RPMI7951 (cell line): ENCODE measurements at places on chromosomes 5 and 9. TPM values are rescaled to one million over a fixed set of nuclear protein-coding genes. Genes with fewer than 3 reads are reported as not detected.

- no peak for DNase-seq
Observed at GRCh38 chr5:110040178-110040577, 350.5 kb downstream of the MAN2A1 start.

DNA sequence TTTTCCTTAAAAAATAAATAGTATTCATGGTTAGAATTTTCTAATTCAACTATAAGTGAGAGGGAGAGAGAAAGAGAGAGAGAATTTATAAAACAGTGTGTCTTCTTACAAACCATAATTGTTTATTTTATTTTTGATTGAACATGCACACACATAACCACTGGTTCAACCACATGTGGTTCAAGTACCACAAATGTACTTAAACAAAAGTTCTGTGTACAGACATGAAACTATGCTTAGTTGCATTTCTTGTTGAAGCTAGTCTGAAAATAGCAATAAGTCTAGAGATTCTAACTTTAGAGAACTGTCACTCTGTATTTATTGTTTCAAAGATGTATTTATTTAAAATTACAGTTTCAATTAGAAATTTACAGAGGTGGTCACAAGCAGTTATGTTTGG lies 130.6 kb upstream of the PDE4D start:
- no peak for DNase-seq

GRCh38 chr9:95091601-95092261 lies 225.8 kb downstream of the FANCC start:
- DNase-seq: peak; percentile 92

DNA sequence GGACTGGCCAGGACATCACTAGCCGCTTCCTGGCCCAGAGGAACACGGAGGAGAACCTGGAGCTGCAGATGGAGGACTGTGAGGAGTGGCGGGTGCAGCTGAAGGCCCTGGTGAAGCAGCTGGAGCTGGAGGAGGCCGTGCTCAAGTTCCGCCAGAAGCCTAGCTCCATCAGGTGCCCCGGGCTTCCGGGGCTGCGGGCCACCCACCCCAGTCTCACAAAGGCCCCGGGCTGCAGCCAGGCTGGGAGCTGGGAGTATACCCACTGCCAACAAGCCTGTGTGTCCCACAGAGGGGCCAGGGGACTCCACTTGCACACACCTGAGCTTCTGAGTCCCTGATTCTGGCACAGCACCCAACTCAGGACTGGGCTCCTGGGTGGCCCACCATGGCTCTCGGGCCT lies 1.7 kb upstream of the RABL6 start:
- no peak for DNase-seq

DNA sequence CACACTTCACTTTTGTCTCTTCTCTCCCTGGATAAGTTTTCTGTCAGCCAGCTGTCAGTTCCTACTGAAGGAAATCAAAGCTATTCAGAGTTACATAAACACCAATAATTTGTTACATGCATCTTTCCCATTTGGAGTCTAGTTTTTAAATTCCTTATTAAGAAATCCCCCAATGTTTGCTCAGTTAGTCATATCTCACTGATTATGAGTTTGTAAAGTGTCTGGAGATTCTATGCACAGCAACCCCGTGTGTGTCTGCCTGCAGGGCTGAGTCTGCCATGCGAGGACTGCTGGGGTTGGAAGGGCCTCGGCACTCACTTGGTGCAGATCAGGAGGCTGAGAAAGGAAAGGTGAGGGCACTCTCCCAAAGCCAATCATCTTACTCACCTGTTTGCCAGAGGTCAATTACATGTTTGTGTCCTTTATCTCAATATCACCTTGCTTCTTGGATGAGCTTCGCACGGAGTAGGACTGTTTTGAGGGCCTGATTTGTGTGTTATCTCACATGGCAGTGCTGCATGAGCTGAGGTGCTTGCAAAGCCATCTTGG lies 3.3 kb downstream of the ANKRD34B start:
- DNase-seq: no peak

DNA sequence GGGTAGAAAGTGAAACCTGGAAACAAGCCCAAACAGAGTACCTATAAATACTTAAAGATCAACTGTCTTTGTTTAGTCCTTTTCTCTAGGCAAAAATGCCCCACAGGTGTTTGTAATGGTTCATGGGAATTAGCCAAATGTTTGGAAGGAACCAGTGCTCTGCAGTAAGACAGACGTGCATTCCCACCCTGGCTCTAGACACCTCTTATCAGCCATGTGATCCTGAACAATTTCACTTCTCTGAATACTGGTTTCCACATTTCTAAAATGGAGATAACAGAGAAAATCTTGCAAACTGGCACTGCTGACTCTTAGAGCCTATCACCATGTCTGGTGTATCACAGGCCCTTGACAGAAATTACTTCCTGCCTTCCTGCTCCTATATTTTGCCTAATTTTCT lies 30.0 kb downstream of the GLIS3 start:
- DNase-seq: no peak

GRCh38 chr5:124698770-124699169 lies 47.7 kb downstream of the ZNF608 start:
- DNase-seq: no peak

DNA sequence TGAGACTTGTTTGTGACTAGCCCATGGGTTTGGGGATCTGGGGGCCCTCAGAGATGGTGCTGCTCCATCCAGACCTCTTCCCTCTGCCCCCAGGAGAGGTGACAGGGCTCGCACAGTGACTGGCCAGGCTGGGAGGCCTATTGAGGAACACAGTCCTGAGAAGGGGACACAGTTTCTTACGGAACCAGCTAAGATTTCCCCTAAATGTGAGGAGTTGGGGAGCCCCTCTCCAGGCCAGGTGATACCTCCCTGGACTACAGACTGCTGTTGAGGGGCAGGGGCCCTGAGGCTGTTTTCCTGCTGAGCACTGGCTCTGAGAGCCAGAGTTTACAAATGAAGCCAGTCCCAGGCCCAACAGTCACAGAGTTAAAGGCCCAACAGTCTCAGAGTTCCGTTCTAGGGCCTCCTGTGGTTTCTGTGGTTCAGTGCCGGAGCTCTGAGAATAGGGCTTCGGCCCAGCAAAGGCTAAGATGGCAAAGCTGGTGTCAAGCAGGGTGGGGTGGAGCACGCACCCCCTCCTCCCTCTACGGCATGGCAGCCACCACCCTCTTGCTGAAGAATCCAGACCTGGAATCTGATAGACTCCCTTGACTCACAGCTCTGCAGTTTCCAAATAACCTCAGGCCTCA lies 1.1 kb upstream of the SEMA4D start:
- DNase-seq: no peak

Gene ANKRD34B
- total RNA-seq: not detected in 2 replicates

Gene FST
- 1.2 and 1.6 TPM in 2 replicates for total RNA-seq

Gene WNT8A
- not detected in 2 replicates for total RNA-seq
